ENCODE measurements at places on chromosomes 11 and 22.
A peak's percentile ranks its signal among the peaks of the same experiment; 100 is the strongest.

- DNase-seq, result no peak
Observed at GRCh38 chr22:29219881-29220670, 14.4 kb downstream of the EMID1 start.

GRCh38 chr11:13834463-13834862 is 128.1 kb upstream of the SPON1 start:
- DNase-seq, result no peak

GRCh38 chr11:115300660-115301428 is 203.4 kb downstream of the CADM1 start:
- DNase-seq, result no peak

- no peak for DNase-seq
Observed at GRCh38 chr22:36860017-36860416, 789 bp upstream of the NCF4 start.

DNA sequence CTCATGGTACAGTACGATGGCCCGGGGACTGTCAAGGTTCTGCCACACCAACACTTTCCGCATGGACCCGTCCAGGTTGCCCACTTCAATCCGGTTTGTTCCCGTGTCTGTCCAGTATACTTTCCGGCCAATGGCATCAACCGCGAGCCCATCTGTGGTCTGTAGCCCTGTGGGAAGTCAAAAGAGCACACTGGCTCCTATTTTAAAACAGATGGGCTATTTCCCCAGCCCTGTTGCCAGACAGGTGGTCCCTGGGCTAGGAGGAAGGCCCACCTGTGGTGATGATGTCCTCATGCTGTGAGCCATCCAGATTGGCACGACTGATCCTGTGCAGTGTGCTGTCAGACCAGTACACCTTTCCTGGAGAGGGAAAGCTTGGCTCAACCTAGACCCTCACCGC is 30.4 kb upstream of the CKAP5 start:
- no peak for DNase-seq

DNA sequence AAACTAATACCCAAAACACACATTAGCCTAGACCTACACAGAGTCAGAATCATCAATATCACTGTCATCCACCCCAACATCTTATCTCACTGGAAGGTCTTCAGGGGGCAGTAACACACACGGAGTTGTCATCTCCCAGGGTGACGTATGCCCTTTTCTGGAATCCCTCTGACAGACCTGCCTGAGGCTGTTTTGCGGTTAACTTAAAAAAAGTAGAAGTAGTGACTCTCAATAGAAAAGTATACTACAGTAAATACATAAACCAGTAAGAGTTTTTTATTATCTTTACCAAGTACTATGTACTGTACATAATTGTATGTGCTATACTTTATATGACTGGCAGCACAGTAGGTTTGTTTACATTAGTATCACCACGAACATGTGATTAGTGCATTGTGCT is 80.5 kb downstream of the PGR start:
- no peak for DNase-seq

GRCh38 chr11:65129649-65130441 is 4.5 kb downstream of the SYVN1 start:
- no peak for DNase-seq

DNA sequence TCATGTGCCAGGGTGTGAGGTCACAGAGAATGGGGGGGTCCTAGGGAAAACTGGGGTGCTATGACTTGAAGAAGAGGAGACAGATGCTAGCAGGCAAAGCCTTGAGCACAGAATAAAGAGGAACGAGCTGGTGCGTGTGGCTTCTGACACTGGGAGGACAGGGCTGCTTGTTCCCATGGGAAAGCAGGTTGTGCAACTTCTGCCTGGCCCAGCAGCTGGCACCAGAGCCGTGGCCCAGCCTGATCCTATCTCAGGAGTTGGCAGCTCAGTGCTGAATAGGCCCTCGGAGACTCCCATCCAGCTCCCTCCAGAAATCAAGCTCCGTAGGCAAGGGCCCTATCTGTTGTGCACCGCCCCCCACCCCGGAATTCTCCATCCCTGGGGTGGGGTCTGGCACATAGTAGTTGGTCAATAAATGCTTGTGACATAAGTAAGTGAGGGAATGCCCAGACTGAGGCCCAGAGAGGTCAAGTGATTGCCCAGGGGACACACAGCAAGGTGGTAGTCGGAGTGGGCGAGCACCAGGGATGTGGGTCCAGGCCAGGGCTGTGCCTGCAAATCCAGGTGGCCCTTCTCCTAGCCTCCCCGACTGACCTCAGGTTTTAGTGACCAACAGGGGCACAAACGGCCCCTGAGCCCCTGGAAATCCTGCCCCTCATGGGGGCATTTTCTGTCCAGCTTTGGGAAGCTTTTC is 19.5 kb upstream of the FADD start:
- no peak for DNase-seq

GRCh38 chr22:19629331-19629719 is 85.0 kb upstream of the SEPTIN5 start:
- DNase-seq, result no peak

DNA sequence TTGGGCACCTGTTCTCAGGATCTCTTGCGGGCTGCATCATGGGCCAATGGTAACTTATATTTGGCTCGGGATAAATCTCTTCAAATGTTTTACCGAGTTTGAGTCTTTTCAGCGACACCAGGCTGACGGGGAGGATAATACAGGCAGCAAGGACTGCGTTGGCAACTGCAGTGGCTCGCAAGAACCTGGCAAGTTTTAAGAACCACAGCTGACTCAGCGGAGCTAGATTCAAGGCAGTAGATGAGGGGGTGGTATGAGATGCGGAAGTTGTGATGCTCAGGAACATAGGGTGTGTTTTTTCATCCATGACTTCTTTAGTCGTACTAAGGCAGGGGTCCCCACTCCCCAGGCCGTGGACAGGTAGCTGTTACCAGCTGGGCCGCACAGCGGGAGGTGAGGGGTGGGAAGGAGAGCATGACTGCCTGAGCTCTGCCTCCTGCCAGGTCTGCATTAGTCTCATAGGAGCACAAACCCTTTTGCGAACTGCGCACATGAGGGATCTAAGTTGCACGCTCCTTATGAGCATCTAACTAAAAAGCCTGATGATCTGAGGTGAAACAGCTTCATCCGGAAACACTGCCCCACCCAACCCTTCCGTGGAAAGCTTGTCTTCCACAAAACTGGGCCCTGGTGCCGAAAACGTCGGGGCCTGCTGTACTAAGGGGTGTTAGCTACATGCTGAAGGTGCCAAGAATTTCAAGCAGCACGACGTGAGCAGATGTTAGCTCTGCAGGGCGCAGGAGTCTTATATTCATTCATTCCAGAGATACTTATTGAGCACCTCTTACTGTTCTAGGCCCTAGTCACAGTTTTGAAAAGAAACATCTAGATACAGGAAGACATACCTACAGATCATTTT is 6.4 kb upstream of the JAM3 start:
- DNase-seq, result no peak

DNA sequence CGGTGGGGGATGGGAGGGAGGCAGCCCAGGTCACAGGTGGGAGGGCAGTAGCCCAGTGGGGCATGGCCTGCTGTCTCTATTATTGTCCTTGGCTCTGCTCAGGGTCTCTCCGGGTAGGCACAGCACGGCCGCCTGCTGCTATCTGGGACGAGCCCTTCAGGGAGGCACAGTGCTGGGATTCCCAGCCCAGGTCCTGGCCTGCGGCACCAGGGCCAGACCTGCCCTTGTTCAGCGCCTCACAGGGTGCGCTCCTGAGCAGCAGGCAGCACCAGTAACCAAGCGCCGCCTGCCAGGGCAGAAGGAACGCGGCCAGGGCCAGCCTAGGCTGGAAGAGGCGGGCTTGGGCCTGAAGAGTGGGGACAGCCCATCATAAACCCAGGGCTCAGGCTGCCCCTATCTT is 151.0 kb downstream of the MPPED1 start:
- no peak for DNase-seq

- no peak for DNase-seq
Observed at GRCh38 chr11:93370260-93370659, 39.7 kb downstream of the DEUP1 start.

DNA sequence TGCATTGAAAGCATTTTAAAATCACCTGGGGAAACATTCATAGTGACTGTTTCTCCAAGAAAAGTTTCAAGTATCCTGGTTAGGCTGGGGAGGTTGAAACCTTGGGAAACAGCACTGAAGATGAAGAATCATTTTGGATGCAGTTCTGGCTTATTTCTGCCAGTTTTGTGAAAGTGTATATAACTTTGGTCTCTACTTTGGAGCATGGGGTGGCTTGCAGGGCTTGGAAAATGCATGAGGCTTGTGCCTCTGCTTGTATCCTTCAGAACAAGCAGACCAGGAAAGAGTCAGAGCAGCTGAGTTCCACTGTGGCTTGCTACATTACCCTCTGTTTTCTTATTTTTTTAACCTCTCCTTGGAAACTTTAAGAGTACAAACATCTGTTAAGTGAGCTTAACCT is 19.5 kb downstream of the SLC5A12 start:
- no peak for DNase-seq

GRCh38 chr11:16611401-16611921 is 127.0 kb upstream of the C11orf58 start:
- no peak for DNase-seq

DNA sequence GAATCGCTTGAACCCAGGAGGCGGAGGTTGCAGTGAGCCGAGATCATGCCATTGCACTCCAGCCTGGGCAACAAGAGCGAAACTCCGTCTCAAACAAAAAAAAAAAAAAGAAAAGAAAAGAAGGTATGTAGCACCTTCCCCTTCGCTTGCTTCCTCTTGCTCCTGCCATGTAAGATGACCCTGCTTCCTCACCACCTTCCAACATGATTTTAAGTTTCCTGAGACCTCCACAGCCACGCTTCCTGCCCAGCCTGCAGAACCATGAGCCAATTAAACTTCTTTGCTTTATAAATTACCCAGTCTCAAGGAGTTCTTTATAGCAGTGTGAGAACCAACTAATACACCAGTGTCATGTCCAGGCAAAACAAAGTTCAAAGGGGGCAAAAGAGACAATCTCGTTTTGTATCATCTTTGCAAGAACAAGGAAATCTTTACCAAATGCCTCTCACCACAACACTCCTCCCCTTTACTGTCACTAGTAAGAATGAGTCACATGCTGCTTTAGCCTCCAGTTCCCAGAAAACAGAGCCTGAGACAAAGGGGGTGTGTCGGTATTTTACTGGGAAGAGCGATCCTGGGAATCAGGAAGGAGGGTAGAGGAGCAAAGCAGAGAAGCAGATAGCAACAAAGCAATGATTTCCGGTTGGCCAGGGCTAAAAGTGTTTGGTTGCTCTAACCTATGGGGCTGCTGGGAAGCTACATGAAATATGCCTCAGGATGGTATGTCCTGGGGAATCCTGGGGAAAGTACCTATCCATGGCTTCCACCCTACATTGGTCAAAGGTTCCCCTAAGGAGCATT is 10.5 kb upstream of the MCHR1 start:
- DNase-seq, result no peak

DNA sequence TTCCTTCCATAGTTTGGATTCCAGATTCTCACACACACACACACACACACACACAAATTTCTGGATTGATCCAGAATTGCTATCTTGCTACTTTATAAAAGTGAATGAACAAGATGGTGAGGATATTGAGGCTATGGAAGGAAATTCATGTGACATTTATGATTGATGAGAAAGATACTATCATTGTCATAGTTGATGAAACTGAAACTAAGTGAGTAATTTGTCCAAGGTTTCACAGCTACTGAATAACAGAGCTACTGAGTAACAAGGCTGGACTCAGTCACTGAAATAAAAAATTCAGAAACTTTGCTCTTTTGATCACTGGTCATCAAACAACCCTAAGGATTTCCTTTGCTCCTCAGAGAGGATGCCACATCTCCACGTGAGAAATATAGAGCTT is 16.2 kb downstream of the OR5D16 start:
- DNase-seq, result no peak

GRCh38 chr11:13003736-13004493 is 5.2 kb upstream of the RASSF10 start:
- DNase-seq, result no peak

- DNase-seq, result no peak
Observed at GRCh38 chr11:119262668-119263351, 54.1 kb downstream of the MCAM start.

GRCh38 chr11:83508804-83509203 is 222.6 kb upstream of the CCDC90B start:
- DNase-seq, result peak; percentile 27

GRCh38 chr11:33835143-33835878 is 56.6 kb downstream of the LMO2 start:
- DNase-seq, result peak; percentile 50

- DNase-seq, result no peak
Observed at GRCh38 chr22:33451866-33452469, 393.8 kb upstream of the SYN3 start.

DNA sequence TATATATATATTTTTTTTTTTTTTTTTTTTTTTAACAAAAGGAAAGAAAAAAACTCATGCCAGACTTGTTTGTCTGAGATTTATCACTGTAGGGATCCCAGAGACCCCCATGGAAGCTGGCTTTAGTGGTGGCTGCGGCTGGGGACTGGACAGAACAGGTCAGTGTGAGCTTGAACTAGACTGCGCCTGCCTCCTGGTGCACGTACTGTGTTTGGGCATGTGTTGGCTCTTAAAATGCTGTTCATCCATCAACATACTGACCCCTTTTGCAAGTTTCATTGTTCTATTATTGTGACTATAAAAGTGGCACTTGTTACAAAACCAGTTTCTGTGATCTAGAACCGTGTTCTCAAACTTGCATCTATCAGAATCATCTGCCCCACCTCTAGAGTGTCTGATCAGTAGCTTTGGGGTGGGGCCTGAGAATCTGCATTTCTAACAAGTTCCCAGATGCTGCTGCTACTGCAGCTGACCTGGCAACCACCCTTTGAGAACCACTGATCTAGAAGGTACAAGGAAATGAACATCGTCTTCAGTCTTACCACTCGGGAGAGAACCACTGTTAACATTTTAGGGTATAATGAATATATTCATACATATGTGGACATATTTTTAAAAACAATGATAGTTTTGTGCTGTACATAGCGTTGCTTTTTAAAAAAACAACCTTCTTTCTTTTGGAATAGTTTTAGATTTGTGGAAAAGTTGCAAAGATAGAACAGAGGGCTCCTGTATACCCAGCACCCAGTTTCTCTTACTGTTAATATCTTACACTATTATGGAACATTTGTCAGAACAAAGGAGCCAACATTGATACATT is 54.0 kb downstream of the ZNRF3 start:
- DNase-seq, result no peak

DNA sequence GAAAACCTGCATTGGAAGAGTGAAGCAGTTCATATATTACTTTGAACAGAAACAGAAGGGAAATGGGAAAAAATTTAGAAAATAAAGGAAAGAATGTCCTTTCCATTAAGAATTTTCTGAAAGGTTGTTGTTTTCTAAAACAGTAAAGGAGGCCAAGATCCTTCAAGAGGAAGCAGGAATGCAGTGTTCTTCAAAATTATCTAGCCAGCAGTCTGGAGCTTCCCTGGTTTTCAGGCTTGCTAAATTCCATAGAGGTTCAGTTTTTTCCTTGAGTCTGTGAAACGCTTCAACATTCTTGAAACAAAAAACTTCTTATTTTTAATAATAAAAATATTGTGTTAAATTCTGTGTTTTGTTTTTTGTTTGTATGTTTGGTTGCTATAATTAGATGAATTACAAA is 189.0 kb upstream of the ANO3 start:
- DNase-seq, result no peak

Measured in NCI-H1694 treated with DMSO at 0.1 percent for 48 hours (cell line).